ENCODE measurements at places on chromosomes 13 and 19.

GRCh38 chr19:46878613-46879375 lies 18.0 kb downstream of the ARHGAP35 start:
- no peak for DNase-seq

DNA sequence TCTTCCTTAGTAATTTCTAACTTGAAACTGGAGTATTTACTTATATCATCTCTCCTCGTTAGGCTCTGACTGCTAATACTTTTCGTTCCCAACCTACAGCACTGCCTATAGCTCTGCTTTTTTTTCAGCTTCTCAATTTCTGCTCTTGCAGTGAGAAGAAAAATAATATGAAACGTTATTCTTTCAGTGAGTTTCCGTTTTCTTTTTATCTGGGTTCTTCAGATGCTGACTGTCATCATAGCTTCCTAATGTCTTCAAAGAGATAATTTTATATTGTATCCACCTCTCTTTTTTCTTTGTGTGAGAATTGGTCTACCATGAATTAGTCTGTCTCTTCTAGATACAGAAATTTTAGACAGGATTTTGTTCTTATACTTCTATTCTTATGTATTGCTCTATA lies 454.9 kb downstream of the LMO7 start:
- no peak for DNase-seq

DNA sequence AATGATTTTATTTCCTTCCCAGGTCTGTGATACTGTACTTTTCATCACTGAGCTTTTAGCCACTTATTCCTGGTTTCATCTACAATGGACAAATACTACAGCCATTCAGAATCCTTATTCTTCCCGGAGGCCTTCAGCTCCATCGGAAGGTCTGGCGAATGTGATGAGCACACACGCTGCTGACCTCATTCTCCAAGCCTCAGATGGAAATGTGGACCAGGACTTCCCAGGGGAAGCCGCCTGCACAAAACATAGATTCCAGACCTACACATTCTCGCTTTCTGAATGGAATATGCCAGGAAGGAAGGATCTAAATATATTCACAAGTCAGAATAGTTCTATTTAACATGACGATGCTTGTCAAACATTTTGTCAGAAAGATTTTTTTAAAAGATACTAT lies 75.6 kb downstream of the CDADC1 start:
- no peak for DNase-seq

DNA sequence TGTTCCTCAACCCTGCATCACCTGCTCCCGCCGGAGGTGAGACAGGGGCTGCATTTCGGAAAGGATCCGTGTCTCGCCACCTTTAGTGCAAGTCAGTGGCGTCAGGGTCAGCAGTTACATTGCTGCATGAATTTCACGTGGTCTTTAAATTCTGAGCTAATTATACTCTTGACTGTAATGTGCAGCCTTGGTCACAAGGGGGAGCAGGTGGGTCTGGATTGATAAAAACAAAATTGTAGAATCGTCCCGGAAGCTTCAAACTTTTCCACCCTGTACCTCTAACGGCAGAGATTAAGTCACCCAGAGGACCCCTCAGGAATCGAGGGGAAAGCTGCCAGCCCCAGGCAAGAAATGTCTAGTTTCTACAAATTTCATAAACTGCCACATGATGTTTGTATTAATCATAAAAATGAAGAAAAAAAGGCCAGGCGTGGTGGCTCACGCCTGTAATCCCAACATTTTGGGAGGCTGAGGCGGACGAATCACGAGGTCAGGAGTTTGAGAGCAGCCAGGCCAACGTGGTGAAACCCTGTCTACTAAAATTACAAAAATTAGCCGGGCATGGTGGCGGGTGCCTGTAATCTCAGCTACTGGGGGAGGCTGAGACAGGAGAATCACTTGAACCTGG lies 20.2 kb downstream of the BBC3 start:
- DNase-seq: peak; percentile 72

DNA sequence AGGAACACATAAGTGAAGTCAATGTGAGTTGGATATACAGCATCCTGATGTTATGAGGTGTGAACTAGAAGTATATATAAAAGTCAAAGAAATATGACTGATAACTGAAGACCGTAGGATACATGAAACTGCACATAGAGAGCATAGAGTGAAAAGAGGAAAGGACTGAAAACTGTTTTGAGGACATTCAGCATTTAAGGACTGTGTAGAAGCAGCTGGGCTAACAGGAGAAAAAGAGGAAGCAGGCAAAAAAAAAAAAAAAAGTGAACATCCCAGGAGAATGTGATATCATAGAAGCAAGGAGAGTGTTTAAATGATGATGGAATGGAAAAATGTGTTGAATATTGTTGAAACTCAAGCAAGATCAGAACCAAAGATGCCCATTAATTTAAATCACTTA lies 363.5 kb downstream of the PCDH20 start:
- DNase-seq: no peak

DNA sequence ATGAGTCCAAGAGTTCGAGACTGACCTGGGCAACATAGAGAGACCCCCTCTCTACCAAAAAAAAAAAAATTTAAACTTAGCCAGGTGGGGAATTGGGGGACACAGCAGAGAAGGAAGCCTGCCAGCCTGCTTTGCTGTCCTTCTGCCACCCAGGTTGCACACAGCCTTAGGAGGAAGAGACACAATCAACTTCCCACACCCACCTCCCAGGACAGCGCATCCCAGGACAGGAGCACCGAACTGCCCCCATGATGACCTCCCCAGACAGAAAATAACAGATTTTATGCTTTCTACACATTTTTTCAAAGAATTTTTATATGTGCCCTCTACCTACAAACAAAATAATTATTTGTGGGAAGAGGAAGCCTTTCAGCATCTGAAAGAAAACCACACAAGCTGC lies 126.0 kb upstream of the ZNF507 start:
- DNase-seq: no peak

GRCh38 chr13:31801088-31801487 lies 61.8 kb downstream of the RXFP2 start:
- DNase-seq: no peak

GRCh38 chr13:77810430-77810829 lies 108.2 kb downstream of the EDNRB start:
- DNase-seq: peak; percentile 12

- DNase-seq: no peak
Observed at GRCh38 chr19:42202290-42202880, 15.1 kb downstream of the DEDD2 start.

GRCh38 chr19:29404951-29405727 lies 120.7 kb upstream of the VSTM2B start:
- DNase-seq: no peak

GRCh38 chr19:12611361-12611699 lies 610 bp downstream of the ZNF791 start:
- DNase-seq: peak; percentile 82

- no peak for DNase-seq
Observed at GRCh38 chr19:41430922-41431321, 3.7 kb upstream of the B3GNT8 start.

DNA sequence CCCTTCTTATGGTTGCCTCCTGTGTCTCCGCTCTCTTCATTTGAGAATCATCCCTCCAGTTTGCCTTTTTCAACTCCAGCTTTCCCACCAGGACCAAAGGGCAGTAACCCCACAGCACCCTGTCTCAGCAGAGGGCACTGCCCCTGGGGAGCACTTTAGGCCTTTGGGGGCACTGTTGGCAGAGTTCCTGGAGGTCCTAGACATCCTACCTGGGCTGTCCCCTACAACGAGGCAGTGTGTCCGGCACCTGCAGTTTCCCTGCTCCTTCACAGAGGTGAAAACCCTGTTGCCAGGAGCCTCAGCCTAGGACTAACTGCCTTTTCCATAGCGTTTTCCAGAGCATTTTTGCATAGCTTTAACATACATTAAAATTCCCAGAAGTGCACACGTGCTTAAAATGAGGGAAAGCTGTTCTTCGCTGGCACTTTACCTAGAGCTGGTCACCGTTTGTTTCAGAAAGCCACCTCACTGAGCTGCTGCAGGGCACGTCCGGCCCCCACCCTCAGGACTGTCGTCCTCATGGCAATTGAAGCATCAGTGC lies 234.9 kb downstream of the TEX29 start:
- no peak for DNase-seq

DNA sequence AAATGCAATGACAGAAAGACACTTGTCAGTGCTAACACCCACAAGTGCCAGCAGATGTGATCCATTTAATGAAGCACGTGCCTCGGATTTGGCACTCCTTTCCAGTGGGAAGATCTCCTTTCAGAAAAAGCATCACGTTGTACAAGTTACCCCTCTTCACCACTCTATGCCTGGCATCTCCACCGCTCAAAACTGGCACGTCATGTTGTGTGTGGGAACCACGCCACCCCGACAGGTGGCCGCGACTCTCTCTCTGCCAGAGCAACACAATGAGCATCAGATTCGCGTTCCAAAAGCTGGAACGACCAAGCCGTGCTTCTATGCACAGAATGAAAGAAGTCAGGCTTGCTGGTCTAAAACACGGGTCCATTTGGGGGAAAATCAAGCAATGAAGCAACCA lies 24.3 kb downstream of the TMTC4 start:
- no peak for DNase-seq

GRCh38 chr19:3175781-3176714 lies 2.5 kb upstream of the S1PR4 start:
- DNase-seq: no peak

DNA sequence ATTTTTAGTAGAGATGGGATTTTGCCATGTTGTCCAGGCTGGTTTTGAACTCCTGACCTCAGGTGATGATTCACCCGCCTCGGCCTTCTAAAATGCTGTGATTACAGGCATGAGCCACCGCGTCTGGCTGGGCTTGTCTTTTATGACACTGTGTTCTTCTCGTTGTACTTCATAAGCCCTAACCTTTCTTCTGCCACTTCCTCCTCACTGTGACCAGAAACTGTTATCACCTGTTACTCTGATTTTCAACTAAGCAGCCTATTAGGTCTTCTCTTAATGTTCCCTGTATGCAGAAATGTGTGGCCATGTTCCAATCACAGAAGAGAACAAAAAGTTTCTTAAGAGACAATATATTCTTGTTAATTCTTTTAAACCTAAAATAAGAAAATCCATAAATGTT lies 16.4 kb downstream of the ZNF790 start:
- DNase-seq: no peak

GRCh38 chr19:41521931-41522555 lies 53.9 kb upstream of the CEACAM21 start:
- no peak for DNase-seq

DNA sequence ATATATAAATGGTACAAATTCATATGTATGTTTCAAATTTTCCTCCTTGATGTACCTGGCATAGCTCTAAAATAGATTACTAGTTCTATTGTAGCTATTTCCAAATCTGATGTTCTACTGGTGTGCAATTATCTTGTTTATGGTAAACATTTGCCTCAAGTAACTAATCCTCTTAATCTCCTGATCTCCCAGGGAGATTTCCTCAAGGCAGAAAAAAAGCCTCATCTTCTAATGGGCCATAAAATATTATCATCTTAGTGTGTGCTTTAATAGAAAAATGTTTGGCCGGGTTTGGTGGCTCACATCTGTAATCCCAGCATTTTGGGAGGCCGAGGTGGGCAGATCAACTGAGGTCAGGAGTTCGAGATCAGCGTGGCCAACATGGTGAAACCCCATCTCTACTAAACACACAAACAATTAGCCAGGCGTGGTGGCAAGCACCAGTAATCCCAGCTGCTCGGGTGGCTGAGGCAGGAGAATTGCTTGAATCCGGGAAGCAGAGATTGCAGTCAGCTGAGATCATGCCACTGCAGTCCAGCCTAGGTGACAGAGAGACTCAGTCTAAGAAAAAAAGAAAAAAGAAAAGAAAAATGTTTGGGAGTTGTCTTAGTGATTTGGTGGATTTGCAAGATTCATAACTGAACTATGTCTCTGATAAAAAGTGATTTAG lies 498.9 kb upstream of the SLITRK5 start:
- no peak for DNase-seq

DNA sequence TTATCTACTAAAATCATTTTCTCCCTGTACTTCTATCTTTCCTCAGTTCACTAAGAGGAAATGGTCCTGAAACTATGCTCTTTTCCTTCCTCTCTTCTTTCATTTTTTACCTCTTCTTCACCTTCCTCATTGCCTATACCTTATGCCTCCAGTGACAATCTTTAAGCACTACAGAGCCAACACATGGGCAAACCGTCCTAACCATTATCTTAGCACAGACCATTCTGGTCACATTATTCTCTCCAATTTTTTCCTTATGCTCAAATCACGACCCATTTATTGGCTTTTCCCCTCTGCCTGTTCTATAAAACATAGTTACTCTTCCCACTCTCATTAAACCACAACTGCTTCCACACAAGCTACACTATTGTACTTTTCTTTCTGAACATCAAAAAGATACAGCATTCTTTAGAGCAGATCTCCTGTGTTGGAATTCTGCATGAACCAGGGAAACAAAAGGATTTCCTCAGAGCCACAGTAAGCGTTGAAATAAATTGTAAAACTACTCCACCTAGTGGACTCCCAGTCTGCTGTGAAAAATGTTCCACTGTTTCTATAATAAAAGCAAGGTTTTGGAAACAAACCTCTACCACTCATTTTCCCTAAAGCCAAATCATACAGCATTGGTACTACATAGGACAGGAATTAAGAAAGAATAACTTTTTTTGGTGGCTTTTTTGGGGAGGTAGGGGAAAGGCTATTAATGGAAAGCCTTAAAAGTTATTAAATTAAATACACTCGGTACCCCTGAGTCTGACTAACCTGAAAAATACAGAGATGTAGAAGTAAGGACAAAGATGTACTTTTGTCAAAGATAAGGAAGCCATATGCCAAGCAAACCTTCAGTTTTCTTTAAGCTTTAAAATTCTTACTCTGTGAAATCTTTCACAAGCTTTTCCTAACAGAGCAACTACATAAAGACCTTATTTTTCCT lies 19.5 kb downstream of the NUFIP1 start:
- DNase-seq: peak; percentile 47

GRCh38 chr19:55247621-55248099 lies 11.2 kb downstream of the PPP6R1 start:
- no peak for DNase-seq

GRCh38 chr19:17162580-17162979 lies 52.6 kb upstream of the USE1 start:
- DNase-seq: no peak

DNA sequence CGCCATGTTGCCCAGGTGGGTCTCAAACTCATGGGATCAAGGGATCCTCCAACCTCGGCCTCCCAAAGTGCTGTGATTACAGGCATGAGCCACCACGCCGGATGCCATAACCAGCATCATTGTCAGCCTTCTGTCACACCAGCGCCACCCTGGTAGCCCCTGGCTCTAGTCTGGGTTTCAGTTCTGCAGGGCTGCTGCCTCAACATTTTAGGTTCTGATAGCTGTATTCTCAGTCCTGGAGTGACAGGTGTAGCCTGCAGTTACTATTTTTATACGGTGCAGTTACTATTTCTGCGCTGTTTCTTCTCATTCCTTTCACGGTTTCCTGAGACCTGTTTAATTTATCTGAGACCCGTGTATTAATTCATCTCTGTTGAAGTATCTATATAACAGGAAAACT lies 57.1 kb downstream of the TRPM4 start:
- no peak for DNase-seq

GRCh38 chr13:39321574-39321973 lies 281.4 kb downstream of the LHFPL6 start:
- peak; percentile 21 for DNase-seq

GRCh38 chr13:38223089-38223488 lies 126.6 kb upstream of the UFM1 start:
- DNase-seq: no peak
